ENCODE measurements at places on chromosomes 7 and 10.
A peak's percentile ranks its signal among the peaks of the same experiment; 100 is the strongest.

DNA sequence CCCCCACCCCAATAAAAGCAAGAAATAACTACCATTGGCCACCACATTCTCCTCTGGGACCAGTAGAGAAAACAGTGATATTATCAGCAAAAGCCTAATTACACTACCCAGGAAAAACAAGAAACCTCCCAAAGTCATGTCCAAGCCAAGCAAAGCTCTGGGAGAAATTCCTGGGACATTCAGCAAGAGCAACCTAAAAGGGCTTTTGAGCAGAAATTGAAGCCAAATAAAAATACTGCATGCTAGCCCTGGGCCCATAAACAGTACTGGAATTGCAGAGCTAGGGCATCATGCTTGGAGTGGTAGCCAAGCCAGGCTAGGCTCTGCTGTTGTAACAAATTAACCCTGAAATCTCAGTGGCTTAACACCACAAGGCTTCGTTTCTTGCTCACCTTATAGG, 347.9 kb downstream of the LRMDA start:
- H3K27me3 ChIP-seq = no peaks in the 10 kb centered on the region
- H3K4me3 ChIP-seq = no peak overlapping the region
- no peaks in the 10 kb centered on the region for H3K36me3 ChIP-seq
- no peak overlapping the region for H3K27ac ChIP-seq
- DNase-seq = no peak

DNA sequence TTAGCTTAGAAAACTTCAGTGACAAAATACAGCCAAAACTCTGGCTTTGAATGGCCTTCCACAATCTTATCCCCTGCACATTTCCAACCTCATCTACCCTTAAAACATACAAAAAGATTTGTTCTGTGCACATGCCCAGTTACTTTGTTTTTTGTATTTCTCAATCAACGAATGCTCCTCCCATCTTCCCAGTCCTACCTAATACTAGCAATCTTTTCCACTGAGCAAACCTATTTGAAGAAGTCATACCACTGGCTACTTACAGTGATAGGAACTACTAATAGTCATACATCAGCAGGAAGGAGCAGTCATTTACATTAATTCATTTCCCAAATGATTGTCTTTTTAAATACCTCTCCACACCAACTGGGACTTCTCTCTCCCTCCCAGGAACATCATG, 2.5 kb downstream of the USP54 start:
- DNase-seq = no peak
- no peaks in the 10 kb centered on the region for H3K27me3 ChIP-seq
- no peaks in the 10 kb centered on the region for H3K4me1 ChIP-seq

GRCh38 chr10:79244841-79245504, 102.3 kb upstream of the PPIF start:
- no peak overlapping the region for H3K27ac ChIP-seq
- no peaks in the 10 kb centered on the region for H3K36me3 ChIP-seq
- DNase-seq = no peak
- no peak overlapping the region for H3K4me3 ChIP-seq
- H3K4me1 ChIP-seq = peaks cover 2% of the 10 kb centered on the region
- H3K27me3 ChIP-seq = peaks cover 26% of the 10 kb centered on the region

DNA sequence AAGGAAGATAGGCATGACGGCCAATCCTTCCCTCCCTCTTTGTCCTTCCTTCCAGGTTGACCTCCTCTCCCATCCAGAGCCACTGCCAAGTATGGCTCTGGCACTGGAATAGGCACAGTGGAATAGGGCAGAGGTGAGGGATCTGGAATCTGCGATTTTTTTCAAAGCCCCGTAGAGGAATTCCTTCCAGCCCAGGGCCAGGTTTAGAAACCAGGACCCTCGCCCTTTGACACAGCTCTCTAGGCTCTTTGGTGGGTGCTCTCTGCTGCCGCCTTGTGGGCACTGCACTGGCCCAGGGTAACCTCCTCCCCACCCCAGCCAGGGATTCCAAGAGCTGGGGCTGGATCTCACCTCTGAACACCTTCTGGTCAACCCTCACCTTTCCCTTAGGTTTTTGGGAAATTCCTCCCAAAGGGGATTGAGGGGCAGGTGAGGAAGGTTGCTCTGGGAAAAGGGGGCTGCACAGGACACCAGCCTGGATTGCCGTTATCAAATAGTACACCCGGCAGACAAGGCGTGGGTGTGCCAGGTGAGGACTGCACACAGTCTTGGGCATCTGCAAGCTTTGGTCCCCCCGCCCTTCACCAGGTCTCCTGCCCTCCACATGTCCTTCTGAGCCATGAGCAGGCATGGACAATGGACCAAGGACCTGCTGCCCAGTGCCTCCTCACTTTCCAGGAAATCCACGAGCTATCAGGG, 22.8 kb downstream of the C10orf105 start:
- DNase-seq = peak; percentile 55
- H3K36me3 ChIP-seq = no peaks in the 10 kb centered on the region
- H3K4me1 ChIP-seq = no peaks in the 10 kb centered on the region
- H3K27me3 ChIP-seq = no peaks in the 10 kb centered on the region

DNA sequence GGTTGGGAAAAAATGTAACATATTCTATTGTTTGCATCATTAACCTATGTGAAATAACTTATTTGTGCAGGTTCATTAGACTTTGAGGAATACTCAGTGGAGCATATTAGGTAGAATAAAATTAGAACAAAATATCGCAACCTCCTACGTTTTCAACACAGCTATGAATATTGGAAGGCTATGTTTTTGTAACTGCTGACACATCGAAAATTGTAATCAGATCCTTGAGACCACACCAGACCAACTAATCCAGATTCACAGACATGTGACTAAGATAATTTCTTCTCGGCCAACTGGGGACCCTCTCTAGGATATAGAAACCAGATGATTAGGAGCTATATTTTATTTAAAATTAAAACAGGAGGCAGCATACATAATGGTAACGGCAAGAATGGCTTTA, 77.5 kb upstream of the VWC2 start:
- H3K4me3 ChIP-seq = no peak overlapping the region
- H3K27me3 ChIP-seq = no peaks in the 10 kb centered on the region
- no peak overlapping the region for H3K27ac ChIP-seq
- no peaks in the 10 kb centered on the region for H3K4me1 ChIP-seq
- no peaks in the 10 kb centered on the region for H3K36me3 ChIP-seq

GRCh38 chr7:2494191-2495130, 18.3 kb upstream of the GRIFIN start:
- H3K27ac ChIP-seq = no peak overlapping the region
- H3K36me3 ChIP-seq = no peaks in the 10 kb centered on the region
- H3K27me3 ChIP-seq = no peaks in the 10 kb centered on the region
- H3K4me3 ChIP-seq = no peak overlapping the region

DNA sequence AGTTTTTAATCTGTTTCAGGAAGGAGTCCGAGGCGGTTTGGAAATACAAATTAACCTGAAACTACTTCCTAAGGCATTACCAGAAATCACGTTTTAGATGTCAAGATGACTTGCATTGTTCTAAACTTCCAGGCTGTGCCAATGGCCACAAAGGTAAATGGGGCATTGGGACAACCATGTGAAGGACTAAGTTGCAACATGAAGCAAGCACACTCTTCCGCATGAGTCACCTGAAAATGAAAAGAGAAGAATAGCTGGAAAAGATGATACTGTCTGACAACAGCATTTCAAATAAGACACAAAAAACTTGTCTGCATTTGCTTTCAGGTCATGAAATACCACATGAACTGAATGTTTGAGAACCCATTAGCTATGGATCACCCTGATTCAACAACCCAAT, 262.1 kb downstream of the AHR start:
- no peak overlapping the region for H3K27ac ChIP-seq
- no peaks in the 10 kb centered on the region for H3K36me3 ChIP-seq
- no peak for DNase-seq
- no peaks in the 10 kb centered on the region for H3K4me1 ChIP-seq
- H3K27me3 ChIP-seq = no peaks in the 10 kb centered on the region

GRCh38 chr7:1919539-1920265, 249.6 kb downstream of the ELFN1 start:
- DNase-seq = no peak
- no peak overlapping the region for H3K4me3 ChIP-seq
- H3K4me1 ChIP-seq = no peaks in the 10 kb centered on the region
- H3K36me3 ChIP-seq = no peaks in the 10 kb centered on the region
- H3K27ac ChIP-seq = no peak overlapping the region
- no peaks in the 10 kb centered on the region for H3K27me3 ChIP-seq

- H3K27ac ChIP-seq = no peak overlapping the region
- no peak overlapping the region for H3K4me3 ChIP-seq
- DNase-seq = no peak
Measured at GRCh38 chr10:111277661-111278060, 200.8 kb downstream of the ADRA2A start.

- H3K27me3 ChIP-seq = peaks cover 1% of the 10 kb centered on the region
- DNase-seq = no peak
- H3K27ac ChIP-seq = no peak overlapping the region
- no peak overlapping the region for H3K4me3 ChIP-seq
- no peaks in the 10 kb centered on the region for H3K4me1 ChIP-seq
Measured at GRCh38 chr10:88041243-88042159, 178.1 kb downstream of the PTEN start.

DNA sequence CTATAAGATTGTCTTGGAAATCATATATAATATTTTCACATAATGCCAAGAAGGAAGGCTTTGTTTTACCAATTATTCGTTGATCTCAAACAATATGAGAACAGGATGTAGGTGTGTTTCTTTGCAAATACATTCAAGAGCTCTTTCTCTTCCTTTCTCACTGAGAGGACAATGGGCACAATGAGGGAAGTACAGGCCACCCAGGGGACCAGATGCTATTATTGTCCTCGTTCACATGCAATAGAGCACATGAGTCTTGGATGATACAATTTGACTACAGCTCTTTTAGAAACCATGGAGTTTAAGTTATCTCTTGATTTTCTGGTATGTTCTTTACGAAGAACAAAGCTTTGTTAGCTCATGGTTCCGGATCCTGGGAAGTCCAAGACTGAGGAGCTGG, 323.7 kb upstream of the KLF6 start:
- DNase-seq = no peak
- no peak overlapping the region for H3K4me3 ChIP-seq
- no peaks in the 10 kb centered on the region for H3K36me3 ChIP-seq
- no peaks in the 10 kb centered on the region for H3K4me1 ChIP-seq

DNA sequence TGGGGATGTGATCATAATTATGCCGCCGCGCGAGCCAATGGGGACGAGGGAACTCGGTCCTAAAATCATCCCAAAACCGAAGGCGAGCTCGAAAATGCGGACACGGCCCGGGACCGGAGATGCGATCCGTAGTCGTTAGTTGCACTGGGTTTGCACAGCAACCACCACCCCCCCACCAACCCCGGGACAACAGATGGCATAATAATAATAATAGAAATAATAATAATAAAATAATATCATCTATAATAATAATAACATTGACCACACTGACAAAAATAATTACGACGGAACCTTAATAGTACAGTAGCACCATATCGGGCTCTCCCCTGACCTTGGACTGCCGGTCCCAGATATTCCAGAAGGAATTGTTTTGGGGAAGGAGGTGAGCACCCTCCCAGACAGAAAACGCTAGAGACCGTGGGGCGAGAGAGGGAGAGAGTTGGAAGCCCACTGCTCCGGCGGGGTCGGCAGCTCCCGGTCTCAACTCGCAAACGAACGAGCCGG, 1.1 kb upstream of the EMX2 start:
- no peaks in the 10 kb centered on the region for H3K36me3 ChIP-seq
- H3K4me3 ChIP-seq = no peak overlapping the region
- H3K4me1 ChIP-seq = peaks cover 12% of the 10 kb centered on the region
- H3K27ac ChIP-seq = no peak overlapping the region

DNA sequence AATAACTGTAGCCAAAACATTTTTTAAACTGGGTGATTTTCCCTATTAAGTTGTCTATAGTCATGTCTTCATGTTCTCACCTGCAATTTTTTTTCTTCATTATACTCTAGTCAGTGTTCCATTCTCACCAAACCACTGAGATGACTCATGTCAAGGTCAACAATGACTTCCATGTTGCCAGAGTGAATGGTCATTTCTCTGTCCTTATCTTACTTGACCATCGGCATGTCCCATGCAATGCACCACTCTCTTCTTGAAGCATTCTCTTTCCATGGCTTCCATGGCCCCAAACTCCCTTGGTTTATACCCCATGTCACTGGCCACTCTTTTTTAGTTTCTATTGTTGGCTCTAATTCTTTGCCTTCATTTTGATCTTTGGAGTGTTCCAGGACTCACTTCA, 173.9 kb downstream of the PPP1R17 start:
- H3K36me3 ChIP-seq = no peaks in the 10 kb centered on the region
- H3K4me3 ChIP-seq = no peak overlapping the region
- peaks cover 2% of the 10 kb centered on the region for H3K27me3 ChIP-seq
- no peak for DNase-seq

DNA sequence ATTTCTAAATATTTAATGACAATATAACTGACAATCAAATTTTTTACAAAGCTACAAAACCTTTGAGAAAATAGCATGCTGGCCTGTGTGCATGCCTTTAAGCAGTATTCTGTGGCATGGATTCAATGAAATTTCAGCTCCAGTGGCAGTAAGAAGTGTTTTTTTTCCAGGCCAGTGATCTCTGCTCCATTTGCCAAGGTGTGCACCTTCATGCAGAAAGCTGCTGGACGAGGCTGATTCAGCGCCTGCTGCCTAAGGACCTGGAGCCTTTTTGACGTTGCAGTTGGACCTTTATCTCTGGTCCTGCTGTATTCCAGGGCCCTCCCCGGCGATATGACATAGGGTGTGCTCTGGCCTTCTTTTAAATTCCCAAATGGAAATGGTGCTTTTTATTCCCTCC, 26.6 kb downstream of the VWC2 start:
- H3K4me1 ChIP-seq = no peaks in the 10 kb centered on the region
- DNase-seq = no peak
- no peaks in the 10 kb centered on the region for H3K36me3 ChIP-seq
- H3K27ac ChIP-seq = no peak overlapping the region
- H3K4me3 ChIP-seq = no peak overlapping the region

DNA sequence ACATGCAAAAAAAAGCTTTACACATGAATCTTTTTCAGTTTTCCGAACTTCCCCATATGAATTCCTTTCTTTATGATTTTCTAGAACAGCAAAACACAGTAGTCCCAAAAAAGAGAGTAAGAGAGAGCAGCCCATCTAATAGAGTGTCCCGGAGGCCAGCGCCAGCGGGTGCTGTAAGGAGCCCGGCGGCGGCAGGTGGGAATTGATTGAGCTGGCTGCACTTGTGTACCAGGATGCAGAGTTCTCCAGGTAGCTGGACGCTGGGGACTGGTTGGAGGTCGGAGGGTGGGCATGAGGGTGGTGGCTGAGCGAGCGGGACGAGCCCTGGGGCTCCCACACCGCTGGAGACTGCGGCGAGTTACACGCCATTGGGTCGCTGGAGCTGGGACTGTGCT, 4.0 kb downstream of the DLX5 start:
- DNase-seq = no peak
- peak overlapping the region; percentile 11 for H3K4me3 ChIP-seq
- H3K27ac ChIP-seq = no peak overlapping the region
- H3K27me3 ChIP-seq = peaks cover 96% of the 10 kb centered on the region
- H3K36me3 ChIP-seq = no peaks in the 10 kb centered on the region
- H3K4me1 ChIP-seq = peaks cover 6% of the 10 kb centered on the region

- H3K27ac ChIP-seq = no peak overlapping the region
- H3K36me3 ChIP-seq = no peaks in the 10 kb centered on the region
- DNase-seq = no peak
- peaks cover 48% of the 10 kb centered on the region for H3K27me3 ChIP-seq
- H3K4me1 ChIP-seq = peaks cover 12% of the 10 kb centered on the region
Measured at GRCh38 chr10:101063548-101064414, 2.0 kb downstream of the KAZALD1 start.

- no peaks in the 10 kb centered on the region for H3K27me3 ChIP-seq
- H3K36me3 ChIP-seq = no peaks in the 10 kb centered on the region
- no peak for DNase-seq
- no peak overlapping the region for H3K4me3 ChIP-seq
- no peaks in the 10 kb centered on the region for H3K4me1 ChIP-seq
- H3K27ac ChIP-seq = no peak overlapping the region
Measured at GRCh38 chr7:105016709-105017656, 3.0 kb downstream of the KMT2E start.
